ENCODE measurements at places on chromosomes 2 and 18.

GRCh38 chr2:47903781-47904490 is 2.4 kb downstream of the FBXO11 start:
- no peak for DNase-seq

DNA sequence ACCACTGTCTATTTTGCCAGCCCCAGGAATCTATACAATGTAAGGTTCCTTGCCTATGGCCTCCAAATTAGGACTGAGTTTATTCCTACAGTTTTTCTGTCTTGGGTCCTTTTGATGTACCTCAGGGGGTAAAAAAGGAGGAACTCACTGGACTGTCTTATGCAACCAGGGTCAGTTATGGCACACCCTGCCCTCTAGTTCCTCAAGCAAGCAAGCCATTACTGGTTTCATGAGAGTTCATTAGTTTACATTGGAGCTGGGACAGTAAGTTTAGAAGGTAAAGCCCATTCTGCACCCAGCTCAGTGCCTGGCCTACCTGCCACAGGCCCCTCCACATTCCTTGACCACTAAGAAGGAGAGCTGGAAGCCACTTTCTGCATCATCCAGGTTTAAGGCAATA is 68.7 kb upstream of the WIPF1 start:
- no peak for DNase-seq

GRCh38 chr2:187612857-187613256 is 58.6 kb upstream of the TFPI start:
- no peak for DNase-seq

- DNase-seq: no peak
Observed at GRCh38 chr2:204051984-204052556, 115.5 kb downstream of the ICOS start.

DNA sequence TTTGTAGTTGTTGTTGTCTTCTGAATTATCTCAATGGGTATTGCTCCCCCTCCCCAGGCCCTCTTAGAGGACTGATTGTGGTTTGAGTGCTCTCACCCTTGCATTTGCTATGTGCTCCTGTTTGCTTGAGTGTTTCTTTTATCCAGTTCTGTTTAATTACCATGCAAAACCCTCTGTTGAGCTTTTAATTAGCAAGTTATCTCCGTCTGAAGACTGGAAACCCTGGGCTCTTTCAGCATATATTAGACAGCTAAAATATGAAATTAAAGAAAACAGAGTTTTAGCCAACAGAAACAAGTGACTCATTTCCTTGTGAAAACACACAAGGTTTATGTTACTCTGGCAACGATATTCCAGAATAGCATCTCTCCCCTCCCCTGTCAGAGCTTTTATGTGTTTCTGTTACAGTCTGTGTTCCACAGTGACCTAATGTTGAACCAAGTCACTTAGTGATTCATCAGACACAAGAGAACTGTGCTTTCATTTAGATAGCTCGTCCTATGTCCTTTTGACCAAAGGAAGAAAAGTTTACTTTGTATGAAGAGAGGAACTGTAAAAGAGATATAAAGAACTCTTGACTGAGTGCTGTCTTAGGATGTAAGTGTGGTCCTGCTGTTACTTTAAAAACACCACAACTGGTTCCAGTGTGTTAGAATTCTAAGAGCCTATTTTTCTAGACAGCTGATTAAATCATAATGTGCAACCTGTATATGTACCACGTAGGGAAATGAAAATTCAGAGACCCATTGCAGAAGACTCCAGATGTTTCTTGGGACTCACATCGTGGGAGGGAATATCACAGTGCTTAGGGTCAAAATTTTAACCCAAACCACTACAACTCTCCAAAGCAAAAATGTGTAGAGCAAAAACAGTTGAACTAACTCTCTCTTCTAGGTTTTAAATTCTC is 172.8 kb upstream of the RBMS1 start:
- DNase-seq: no peak

DNA sequence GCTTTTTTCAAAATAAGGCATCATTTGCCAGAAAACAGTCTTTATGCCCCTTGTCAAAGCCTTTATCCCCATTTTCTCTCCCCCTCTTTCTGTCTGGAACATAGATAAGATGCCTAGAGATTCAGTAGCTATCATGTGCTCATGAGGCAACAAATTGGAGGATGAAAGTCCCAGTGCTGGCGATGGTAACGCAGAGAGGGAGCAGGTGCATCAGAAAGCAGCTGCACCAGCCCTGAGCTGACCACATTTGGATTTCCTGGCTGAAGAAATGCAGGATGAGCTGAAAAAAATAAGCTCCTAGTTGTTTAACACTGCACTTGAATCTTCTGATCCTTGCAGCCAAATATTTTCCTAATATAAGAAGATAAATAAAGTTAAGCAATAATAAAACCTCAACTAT is 48.0 kb downstream of the LOXHD1 start:
- DNase-seq: no peak

GRCh38 chr2:147659051-147659450 is 185.8 kb upstream of the ACVR2A start:
- DNase-seq: no peak

DNA sequence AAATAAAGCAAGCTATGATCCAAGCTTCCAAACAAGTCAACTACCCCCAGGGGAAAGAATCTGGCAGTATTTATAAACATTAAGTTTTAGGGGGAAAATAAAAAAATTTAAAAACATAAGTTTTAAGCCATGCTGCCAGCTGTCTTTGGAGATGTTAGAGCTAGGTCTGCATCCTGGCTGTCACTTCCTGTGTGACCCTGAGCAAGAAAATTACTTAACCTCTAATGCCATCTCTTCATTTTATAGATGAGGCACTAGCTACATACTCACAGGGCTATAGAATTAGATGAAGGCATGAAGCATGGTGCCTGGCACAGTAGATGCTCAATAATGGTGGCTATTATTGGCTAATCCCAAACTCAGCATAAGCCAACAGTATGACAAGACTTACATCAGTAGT is 28.1 kb downstream of the STARD7 start:
- DNase-seq: no peak
